ENCODE measurements at places on chromosomes 4 and X. TPM values are rescaled to one million over a fixed set of nuclear protein-coding genes. Genes with fewer than 3 reads are reported as not detected.

Gene PNMA6A
- 4.2 TPM for total RNA-seq

Gene CLCN4
- 4.0 TPM for total RNA-seq

Gene TRPC5OS
- total RNA-seq, result not detected

Gene USP17L17
- not detected for total RNA-seq

Gene AR
- total RNA-seq, result 3.6 TPM

Gene CFAP299
- not detected for total RNA-seq

Gene ADH1C
- total RNA-seq, result not detected

Gene AVPR2
- not detected for total RNA-seq

Gene UNC5C
- total RNA-seq, result not detected

Gene HAND2
- 0.55 TPM for total RNA-seq

Gene SSX2B
- not detected for total RNA-seq

Gene AFF2
- not detected for total RNA-seq

All from A549 treated with dexamethasone at 1 μM for 4 hours (cell line).